Activated T-helper 9 cell treated with anti-CD3 and anti-CD28 coated beads, Interleukin-2, amount 50 U/mL, for 16 hours (primary cell): ENCODE measurements at places on chromosomes 4 and X.

GRCh38 chrX:140141444-140142029, 176.2 kb upstream of the CXorf66 start:
- DNase-seq: no peak

- DNase-seq: no peak
These were observed 492 bp upstream of the NKX3-2 start for GRCh38 chr4:13544606-13545393.

- DNase-seq: no peak
These were observed 100.7 kb downstream of the PTTG2 start for GRCh38 chr4:38060829-38061431.

GRCh38 chrX:16883487-16883804, 13.3 kb upstream of the RBBP7 start:
- no peak for DNase-seq

DNA sequence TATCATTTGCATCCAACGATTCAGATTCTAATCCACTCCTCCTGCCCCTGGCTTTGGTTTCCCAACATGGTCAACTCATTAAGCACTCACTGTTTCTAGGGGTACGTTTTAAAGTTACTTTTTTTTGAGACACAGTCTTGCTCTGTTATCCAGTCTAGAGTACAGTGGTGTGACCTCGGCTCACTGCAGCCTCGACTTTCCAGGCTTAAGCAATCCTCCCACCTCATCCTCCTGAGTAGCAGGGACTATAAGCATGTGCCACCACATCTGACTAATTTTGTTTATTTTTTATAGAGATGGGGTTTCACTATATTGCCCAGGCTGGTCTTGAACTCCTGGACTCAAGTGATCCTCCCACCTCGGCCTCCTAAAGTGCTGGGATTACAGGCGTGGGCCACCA, 48.9 kb downstream of the TMEM156 start:
- no peak for DNase-seq

GRCh38 chr4:152936446-152937335, 568 bp downstream of the FHDC1 start:
- no peak for DNase-seq

DNA sequence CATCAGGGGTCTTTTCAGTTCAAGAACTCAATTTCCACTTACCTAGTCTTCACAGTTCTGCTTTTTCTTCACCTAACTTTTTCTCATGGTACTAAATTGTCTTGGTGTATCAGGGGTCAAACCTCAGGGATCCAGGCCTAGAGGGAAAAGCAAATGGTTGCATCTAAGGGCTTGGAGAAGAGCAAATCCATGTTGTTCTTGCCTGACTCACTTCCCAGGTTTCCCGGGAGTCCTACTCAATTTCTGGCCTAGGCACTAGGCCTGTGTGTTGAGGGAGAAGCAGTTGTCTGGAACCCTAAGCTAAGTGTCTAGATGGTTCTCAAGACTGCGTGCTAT, 191.9 kb upstream of the STK26 start:
- DNase-seq: no peak

GRCh38 chr4:123706973-123707372, 310.4 kb downstream of the SPRY1 start:
- DNase-seq: no peak

DNA sequence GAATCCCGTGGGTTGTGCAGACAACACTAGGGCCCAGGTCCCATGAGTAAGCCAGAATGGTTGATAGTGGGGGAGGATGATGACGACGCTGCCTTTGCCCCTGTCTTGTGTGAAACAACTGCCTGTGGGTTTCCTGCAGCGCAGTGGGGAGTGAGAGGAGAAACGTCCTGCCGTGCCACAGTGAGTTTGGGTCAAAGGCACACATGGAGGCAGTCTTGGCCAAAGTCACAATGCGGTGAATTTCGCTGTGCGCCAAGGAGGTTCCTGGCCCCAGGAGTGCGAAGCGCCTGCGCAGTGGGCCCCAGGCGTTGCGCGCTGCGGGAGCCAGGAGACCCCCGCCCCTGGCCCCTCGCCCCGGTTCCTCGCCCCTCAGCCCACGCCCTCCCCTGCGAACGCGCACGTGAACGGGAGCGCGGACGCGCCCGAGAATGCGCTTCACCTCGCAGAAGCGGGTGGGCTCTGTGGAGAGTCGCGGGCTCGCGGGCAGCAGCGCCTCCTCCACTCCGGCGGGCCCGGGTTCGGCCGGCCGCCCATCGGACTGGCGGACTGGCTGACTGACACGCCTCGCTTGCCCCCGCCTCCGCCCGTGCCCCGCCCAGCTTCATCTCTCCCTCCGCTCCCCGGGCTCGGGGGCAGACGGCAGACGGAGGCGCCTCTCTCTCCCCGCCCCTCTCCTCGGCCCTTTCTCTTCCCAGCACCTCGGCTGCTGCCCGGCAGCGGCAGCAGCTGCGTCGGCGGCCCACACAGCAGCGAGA, at the start of gene NUDT10:
Gene NUDT10, plus strand, starts transcription at position 635 of the 755 bp plus-strand sequence. CDS start 144 bp downstream, outside the sequence.
- DNase-seq: peak; percentile 3

DNA sequence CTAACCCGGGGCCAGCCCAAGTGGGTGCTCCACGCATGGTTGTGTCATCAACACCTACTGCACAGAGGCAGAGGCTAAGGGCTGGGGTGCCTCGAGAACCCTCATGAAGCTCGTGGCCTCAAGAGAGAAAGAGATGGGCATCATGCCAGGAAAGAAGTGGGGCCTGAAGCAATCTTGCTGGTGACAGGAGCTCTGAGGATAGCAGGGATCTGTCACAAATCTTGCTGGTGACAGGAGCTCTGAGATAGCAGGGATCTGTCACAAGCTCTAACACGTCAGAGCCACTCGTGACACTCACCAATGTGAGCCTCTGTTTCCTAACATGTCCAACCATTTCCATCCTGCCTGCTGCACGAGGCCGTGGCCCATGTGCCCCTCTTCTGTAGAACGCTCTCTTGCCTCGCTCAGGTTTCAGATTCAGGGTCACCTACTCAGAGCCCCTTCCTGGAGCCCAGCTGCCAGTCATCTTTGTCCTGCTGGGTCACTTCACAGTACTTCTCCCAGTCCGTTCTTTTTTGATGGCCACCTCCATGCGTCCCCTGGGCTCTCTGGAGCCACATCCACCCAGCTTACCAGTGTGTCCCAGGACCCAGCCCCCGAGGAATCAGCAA, 21.1 kb downstream of the PNMA6E start:
- DNase-seq: no peak

- DNase-seq: no peak
These were observed 104.7 kb upstream of the KLHL13 start for GRCh38 chrX:118221270-118221669.

DNA sequence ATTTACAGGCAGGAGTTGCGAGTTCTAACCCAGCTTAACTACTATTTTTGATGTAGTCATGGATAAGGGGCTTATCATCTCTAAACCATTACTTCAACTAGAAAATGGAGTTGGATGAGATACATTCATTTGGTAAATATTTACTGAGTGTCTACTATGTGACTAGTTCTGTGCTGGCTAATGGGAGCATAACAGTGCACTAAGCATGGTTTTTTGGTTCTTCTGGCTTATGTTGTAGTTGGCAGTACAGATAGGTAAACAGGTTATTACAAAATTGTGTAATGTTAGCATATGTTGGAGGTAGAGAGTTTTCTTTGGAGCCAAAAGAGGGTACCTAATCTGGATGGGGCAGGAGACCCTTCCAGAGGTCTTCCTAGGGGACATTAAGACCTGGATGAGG, 25.8 kb upstream of the PI4K2B start:
- DNase-seq: no peak

GRCh38 chr4:83389756-83390505, 55.3 kb upstream of the HPSE start:
- DNase-seq: no peak

GRCh38 chr4:123478859-123479345, 82.3 kb downstream of the SPRY1 start:
- no peak for DNase-seq

GRCh38 chrX:77167993-77168392, 279.2 kb upstream of the FGF16 start:
- DNase-seq: no peak

DNA sequence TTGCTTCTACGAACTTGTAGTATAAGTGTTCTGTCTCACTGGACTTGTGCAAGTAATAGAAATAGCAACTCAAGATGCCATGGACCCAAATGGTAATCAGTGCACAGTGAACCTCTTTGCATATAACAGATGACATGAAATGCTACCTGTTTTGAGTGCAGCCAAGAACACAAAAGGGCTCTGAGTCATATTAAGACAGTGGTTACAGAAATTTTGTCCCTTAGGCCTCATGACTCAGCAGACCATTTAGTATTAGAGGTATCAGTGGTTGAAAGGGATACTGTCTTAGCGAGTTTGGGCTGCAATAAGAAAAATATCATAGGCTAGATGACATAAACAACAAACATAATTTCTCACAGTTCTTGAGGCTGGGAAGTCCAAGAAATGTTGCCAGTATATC, 502.9 kb upstream of the PCDH10 start:
- no peak for DNase-seq

- DNase-seq: no peak
These were observed 226.3 kb downstream of the ZIC3 start for GRCh38 chrX:137792214-137792613.

DNA sequence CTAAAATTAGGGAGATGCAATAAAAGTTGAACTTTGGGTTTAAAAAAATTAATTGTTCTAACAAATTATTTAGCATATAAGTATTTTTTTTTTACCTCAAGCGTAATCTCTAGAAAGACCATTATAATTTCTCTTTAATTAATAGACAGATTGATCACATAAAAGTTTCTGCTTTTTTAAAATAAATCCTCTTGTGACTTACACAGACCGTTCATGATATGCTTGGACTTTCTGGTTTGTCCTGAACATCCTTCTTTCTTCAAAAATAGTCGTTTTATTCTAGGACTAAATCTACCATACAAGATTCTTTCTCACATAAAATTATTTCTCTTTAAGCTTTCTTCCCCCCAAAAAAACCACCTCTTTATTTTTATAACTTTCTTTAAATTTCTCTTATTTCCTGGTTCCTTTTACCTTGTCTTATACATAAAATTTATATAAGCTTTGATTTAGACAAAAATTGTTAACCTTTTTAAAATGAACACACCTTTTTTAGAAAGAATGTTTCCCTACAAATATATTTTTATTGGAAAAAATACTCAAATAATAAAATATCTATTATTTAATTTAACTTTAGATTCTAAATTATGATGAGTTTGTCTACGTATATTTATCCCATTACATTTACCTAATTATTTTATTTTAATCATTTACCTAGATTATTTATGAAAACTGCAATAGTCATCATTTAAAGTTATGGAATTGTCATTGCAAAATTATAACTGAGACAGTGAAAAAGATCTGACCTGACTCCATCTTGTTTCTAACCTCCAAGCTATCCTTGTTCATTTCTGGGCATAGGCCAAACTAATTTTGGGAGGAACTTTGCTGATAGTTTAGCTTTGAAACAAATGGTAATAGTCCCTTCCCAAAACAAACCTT, 37.6 kb downstream of the PGRMC2 start:
- no peak for DNase-seq

- no peak for DNase-seq
These were observed 105.4 kb upstream of the FAT1 start for GRCh38 chr4:186829097-186829496.
